AG04450 (cell line): ENCODE measurements at places on chromosomes 4 and X.

GRCh38 chrX:78839711-78840110 is 92.2 kb downstream of the LPAR4 start:
- DNase-seq, result no peak

- DNase-seq, result no peak
These were observed 772 bp upstream of the FBXW7 start for GRCh38 chr4:152536545-152537182.

DNA sequence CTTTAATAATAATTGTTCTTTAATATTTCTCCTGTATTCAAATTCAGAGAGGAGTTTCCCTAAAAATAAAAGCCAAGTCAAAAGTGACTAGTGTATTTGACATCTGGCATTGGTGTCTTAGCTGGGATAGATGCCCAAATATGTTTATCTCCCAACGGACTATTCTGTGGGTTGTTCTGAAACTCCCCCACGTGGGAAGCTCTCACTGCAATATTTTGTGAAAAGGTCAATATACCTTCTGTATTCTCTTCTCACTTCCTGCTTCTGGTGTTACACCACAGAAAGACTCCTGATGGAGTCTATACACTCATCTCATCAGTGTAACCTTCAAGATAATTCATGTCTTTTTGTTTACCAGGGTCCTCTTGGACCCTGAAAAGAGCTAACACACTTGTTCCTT is 2052.8 kb upstream of the TENM3 start:
- no peak for DNase-seq

DNA sequence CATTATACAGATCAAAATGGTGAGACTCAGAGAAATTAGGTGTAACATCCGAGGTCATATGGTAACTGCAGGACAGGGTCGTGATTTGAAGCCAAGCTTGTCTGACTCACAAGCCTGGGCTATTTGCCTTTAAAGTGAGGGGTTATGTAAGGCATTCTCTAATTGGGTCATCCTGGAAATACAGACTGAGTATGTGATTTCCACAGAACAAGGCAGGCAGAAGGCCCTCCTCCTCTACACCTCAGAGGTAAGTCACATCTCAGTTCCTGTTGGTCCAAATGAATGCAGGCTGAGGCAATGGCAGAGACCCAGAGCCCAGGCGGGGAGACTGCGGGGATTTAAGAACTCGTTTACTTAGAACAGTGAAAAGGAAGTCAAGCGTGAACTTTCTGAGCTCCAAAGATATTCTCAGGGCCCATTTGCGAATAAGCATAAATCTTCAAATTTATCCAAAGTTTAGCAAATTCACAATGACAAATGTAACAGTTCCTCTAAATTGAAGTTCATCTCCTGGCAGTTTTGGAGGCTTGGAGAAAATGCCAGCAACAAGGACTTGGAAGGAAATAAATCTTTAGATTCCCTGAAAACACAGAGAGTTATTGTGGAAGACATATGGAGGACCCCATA is 153.3 kb downstream of the LDB2 start:
- DNase-seq, result peak; percentile 42

GRCh38 chrX:94216738-94217137 is 542.7 kb downstream of the FAM133A start:
- no peak for DNase-seq

- no peak for DNase-seq
These were observed 137.2 kb downstream of the SH3KBP1 start for GRCh38 chrX:19750028-19750782.

- no peak for DNase-seq
These were observed 84.8 kb downstream of the IL15 start for GRCh38 chr4:141721174-141721573.

DNA sequence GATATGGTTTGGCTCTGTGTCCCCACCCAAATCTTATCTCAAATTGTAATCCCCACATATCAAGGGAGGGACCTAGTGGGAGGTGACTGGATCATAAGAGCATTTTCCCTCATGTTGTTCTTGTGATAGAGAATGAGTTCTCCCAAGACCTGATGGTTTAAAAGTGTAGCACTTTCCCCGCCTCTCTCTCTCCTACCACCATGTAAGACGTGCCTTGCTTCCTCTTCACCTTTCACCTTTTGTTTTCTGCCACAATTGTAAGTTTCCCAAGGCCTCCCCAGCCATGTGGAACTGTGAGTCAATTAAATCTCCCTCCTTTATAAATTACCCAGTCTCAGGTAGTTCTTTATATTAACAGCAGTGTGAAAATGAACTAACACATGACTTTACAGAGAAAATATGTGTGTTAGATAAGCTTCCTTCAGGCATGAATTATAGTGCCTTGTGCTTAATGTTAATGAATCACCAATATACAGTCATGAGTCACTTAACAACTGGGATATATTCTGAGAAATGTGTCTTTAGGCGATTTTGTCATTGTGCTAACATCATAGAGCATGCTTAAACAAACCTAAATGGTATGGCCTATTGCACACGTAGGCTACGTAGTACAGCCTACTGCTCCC is 37.9 kb downstream of the PDGFC start:
- peak; percentile 49 for DNase-seq

DNA sequence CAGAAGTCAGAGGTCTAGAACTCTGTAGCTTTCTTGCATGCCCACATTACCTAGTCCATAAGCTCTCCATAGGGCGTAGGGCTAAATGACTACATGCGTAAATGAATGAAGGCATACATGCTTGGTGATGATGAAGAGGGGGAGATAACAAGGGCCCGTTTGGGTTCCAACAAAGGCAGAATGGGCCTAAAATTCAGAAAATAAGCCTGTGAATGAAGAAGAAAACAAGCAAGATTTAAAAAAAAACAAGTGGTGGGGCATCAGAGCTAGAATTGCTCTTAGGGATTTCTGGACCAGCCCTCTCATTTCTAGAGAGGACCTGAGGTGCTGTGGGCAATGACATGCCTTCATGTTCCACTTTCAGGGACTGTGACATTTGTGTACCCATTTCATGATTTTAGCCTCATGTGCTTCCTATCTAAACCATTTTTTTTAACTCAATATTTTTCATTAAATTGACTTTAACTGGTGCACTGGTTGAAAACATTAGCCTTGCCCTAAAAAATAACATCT is 12.1 kb downstream of the GPRIN3 start:
- no peak for DNase-seq

GRCh38 chr4:23789762-23790161 is 100.1 kb downstream of the PPARGC1A start:
- DNase-seq, result no peak

DNA sequence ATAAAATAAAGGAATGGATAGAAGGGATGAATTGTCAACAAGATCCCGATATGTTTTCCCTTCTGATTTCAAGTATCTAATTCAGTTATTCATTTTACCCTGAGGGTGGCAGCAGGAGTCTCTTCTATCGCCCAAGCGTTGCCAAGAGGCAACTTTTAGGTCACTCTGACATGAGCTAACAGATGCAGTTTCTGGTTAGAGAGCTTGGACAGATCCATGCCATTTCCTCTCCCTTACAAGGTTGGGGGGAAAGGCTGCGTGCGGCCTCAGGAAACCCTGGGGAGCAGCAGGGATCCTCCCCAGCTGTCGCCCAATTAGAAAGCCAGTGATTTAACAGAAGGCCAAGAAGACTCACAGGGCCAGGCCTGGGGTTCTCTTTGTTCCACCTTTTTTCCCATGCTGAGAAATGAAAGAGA is 35.3 kb upstream of the WAS start:
- DNase-seq, result no peak

GRCh38 chr4:53015681-53016080 is 153.6 kb downstream of the RASL11B start:
- no peak for DNase-seq

DNA sequence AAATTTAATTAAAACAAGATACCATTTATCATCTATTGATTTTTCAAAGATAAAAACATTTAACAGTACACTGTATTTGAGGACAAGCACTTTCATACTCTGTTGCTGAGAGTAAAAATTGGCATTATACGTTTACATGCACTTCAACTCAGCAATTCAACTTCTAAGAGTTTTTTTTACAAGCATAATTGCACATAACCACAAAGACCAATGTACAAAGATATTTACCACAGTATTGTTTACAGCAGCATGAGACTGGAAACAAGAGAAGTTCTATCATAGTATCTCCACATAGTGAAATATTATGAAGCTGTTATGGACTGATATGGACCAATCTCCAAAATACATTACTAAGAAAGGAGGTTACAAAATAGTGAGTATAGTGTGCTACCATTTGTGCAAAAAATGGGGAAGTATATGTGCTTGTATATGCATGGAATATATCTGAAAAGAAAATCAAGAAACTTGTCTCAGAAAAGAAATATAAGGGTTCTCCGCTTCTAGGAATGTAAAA is 10.9 kb downstream of the GAB3 start:
- DNase-seq, result no peak

GRCh38 chr4:147421456-147421855 is 59.4 kb upstream of the EDNRA start:
- no peak for DNase-seq

GRCh38 chr4:121272526-121272925 is 108.3 kb downstream of the QRFPR start:
- peak; percentile 24 for DNase-seq

DNA sequence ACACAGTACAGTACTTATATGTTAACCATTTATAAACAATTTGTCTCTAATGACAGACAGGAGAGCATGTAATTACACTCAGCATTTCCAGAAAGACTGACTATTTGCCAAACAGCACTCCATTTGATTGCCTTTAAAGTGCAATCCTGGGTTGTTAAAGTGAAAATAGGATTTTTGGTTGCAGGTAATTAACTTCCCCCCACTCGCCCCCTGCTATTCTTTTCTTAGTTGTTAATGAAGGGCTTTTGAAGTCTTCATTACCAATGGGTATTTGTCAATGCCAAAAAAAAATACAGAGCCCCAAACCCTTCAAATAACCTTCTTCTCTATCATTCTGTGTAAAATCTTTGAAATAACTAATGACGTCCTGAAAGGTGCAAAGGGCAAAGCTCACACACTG is 825.6 kb downstream of the STPG2 start:
- DNase-seq, result no peak

- DNase-seq, result no peak
These were observed 363.8 kb upstream of the FTHL17 start for GRCh38 chrX:31435592-31435991.

DNA sequence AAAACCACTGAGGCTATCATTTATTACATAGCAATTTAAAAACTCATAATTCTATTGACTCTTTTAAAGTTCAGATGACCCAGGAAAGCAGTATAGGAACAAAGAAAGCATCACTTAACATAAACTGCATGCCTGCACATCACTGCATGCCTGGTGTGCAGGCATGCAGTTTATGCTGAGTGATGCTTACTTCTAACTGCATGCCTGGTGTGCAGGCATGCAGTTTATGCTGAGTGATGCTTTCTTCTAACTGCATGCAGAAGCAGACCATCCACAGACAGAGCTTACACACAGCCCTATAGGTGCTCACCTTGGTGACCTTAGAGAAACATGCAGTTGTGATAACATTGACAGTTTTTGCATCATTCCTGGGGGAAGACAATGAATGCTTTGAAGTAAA is 17.0 kb downstream of the SDAD1 start:
- no peak for DNase-seq

GRCh38 chr4:153764601-153765368 is 5.0 kb upstream of the RNF175 start:
- no peak for DNase-seq

- DNase-seq, result no peak
These were observed 30.9 kb upstream of the CDKL5 start for GRCh38 chrX:18394477-18394876.

GRCh38 chr4:36027203-36027602 is 217.1 kb downstream of the ARAP2 start:
- DNase-seq, result no peak

- no peak for DNase-seq
These were observed 230.9 kb downstream of the IQCM start for GRCh38 chr4:149584722-149585121.

- no peak for DNase-seq
These were observed 14.0 kb downstream of the SHOX start for GRCh38 chrX:644304-645281.

DNA sequence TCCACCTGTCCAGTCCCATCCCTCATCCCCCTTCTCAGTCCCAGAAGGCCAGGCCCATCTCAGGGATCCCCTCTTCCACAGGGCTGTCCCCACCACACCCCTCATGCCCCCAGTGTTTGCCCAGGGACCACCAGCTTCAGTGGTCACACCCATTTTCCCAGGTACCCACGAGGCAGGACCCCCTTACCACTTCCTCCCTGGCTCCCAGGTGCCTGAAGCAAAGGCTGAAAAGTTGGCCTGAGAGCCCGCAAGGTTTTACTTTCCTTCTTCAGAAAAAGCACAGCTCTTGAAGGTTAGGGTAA is 7.8 kb downstream of the TMEM271 start:
- DNase-seq, result no peak
